ENCODE measurements at places on chromosomes 3 and 15.
A peak's percentile ranks its signal among the peaks of the same experiment; 100 is the strongest.

DNA sequence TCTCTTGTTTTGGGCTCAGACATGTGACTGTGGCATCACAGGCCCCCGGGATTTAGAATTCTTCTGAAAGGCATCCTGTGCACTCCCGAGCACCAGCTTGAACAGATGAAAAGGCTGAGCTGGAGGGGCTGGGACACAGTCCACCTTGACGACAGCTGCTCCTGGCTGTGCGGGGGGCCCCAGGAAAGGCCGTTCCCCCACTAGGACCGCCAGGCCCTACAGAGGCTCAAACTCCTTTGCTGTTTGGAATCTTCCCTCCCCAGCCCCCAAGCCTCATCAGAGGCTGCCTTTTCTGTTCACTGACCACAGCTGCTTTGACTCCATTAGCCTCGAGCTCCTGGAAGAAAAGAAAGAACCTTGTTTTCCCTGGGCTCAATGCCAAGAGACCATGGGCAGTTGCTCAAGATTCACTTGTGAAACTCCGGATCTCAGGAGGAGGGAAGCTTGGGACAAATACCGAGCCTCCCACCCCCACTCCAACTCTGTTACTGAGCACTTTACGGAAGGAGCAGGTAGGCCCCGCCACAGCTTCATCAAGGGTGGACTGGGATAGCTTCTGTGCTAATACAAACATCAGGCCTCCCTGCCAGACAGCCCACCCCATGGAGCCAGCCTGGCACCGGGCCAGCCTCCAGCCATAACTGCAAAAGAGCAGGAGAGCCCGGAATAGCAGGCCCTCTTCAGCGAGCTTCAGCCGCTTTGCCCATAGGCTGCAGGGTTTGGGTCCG is 15.7 kb downstream of the CIDEC start:
- DNase-seq = peak; percentile 73

DNA sequence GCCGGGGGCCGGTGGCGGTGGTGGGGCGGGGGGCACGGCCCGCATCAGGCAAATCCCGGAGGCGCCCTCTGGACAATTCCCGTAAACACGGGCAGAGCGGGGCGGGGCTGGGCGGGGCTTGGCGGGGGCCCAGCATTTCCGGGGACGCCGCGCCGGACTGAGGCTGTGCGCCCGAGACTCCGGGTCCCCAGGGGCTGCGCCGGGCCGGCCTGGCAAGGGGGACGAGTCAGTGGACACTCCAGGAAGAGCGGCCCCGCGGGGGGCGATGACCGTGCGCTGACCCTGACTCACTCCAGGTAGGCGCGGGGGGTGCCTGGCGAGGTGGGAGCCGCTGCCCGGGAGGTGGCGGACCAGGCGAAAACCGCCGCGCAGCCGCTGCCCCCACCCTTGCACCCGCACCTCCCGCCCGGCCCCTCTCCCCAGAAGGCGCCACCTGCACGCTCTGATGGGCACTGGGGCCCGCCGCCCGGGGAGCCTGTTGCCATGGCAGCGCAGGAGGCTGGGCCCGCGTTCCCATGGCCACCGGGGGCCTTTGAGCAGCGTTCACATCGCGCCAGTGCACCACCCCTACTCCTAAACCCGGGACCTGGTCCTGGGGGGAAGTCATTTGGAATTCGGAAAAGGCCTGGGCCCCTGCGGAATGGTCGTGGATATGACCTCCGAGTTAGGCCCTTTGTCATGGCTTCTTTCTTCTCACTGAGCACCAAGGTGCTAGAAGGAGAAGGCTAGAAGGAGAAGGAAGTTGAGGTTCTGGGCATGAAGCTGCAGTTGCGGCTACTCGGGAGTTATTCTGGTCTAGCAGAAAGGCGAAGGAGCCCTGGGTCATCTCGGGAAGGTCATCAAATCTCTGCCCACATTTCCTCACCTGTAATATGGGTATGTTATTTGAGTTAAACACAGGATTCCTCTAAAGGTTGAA is 16.1 kb upstream of the SEMA4B start:
- peak; percentile 59 for DNase-seq

- DNase-seq = no peak
Observed at GRCh38 chr3:106014518-106014917, 145.7 kb upstream of the CBLB start.

GRCh38 chr15:73108676-73109075 is 56.4 kb downstream of the NEO1 start:
- no peak for DNase-seq

GRCh38 chr3:59540241-59540640 is 490.4 kb upstream of the CFAP20DC start:
- no peak for DNase-seq

GRCh38 chr3:192079098-192079497 is 618.1 kb downstream of the PYDC2 start:
- no peak for DNase-seq

Data from left hindlimb (tissue), 1 donor.